Epithelial cell of alveolus of lung (primary cell): ENCODE measurements at places on chromosomes 11 and 22. TPM values are rescaled to one million over a fixed set of nuclear protein-coding genes. Genes with fewer than 3 reads are reported as not detected.

Gene BATF2
- 1.8 and 3.2 TPM in 2 replicates for total RNA-seq

Gene KRTAP5-10
- total RNA-seq = not detected in 2 replicates

Gene SCGB2A2
- total RNA-seq = not detected in 2 replicates

Gene RDX
- 46.8 and 60.2 TPM in 2 replicates for total RNA-seq

Gene MOV10L1
- total RNA-seq = 0.91 and 3.0 TPM in 2 replicates

Gene KCNQ1OT1
- total RNA-seq = 0.39 and 1.2 TPM in 2 replicates

Gene SPI1
- total RNA-seq = not detected in 2 replicates

Gene RANBP1
- total RNA-seq = 251 and 446 TPM in 2 replicates

Gene IL18
- 0.56 and 4.1 TPM in 2 replicates for total RNA-seq

Gene SPATA19
- not detected in 2 replicates for total RNA-seq

Gene SLC6A5
- total RNA-seq = not detected in 2 replicates

Gene LRRC55
- total RNA-seq = not detected in 2 replicates
